ENCODE measurements at places on chromosomes 6 and 20.

- DNase-seq, result no peak
These were observed 32.9 kb downstream of the COX4I2 start for GRCh38 chr20:31670371-31671228.

DNA sequence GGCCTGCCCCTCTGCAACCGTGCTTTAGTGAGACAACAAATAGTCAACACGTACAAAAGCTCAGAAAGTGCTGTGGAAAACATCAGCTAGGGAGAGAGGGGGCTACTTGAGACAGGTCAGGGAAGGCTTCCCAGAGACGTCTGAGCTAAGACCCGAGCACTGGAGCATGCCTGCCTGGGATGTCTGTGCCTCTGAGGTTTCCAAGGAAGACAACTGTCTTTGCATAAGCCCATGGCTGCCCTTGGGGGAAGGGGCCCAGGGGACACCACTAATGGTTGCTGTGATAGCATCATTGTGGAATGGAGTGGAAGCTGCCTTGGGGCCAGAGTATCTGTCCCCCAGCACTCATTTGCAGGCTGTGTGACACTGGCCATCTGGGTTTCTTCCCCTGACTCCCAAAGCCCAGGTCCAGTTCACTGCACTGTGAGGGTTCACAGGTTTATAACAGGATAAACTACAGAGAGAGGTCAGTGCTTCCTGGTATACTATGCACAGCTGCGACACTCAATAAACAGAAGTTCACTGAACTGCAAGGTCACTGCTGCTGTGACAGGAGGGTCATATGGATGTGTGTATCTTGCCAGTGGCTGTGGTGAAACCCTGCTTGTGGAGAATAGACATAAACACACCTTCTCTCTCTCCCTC lies 1.5 kb upstream of the ARFGEF2 start:
- no peak for DNase-seq

- DNase-seq, result no peak
These were observed 7.8 kb upstream of the MRS2 start for GRCh38 chr6:24394780-24395437.

DNA sequence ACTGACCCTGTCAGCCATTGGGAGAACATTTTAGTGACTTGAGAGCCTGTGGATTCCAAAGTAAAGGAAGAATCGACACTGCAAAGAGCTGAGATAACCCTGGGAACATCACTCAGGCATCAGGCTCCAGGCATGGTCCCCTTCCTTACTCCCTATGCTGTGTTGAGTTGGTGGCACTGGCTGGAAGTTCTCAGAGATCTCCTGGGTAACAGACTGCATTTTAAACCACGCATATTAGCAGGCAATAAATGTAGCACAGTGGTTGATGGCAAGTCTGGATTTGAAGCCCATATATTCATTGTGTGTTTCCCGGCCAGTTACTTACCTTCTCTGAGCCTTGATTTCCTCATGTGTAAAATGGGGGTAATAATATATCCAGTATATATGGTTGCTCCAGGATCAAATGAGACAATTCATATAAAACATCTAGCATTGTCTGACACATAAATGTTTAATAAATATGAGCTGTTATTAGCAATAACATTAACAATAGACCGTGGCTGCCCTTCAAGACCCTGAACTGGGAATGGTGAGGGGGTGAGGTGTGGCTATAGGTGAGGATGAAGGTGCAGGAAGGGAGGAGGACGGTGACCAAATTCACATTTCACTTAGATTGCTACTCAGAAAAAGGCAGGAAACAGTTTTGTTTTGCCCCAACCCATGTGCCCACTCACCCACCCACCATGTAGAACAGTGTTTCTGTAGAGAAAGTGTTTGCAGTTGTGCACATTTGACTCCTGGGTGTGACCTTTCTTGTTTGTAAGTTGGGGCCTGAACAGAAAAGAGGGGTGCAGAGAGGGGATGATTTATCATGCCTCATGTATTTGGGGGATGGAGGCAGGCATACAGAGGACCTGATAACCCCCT lies 2.1 kb downstream of the PLCG1 start:
- DNase-seq, result no peak

Data from activated CD8-positive, alpha-beta memory T cell treated with anti-CD3 and anti-CD28 coated beads for 24 hours (primary cell).